CD4-positive, alpha-beta T cell treated with Interleukin-2 at 100 ng/mL for 4 hours (primary cell): ENCODE measurements at places on chromosomes 2 and 18.

GRCh38 chr18:7676253-7676873 lies 109.2 kb downstream of the PTPRM start:
- DNase-seq: no peak

DNA sequence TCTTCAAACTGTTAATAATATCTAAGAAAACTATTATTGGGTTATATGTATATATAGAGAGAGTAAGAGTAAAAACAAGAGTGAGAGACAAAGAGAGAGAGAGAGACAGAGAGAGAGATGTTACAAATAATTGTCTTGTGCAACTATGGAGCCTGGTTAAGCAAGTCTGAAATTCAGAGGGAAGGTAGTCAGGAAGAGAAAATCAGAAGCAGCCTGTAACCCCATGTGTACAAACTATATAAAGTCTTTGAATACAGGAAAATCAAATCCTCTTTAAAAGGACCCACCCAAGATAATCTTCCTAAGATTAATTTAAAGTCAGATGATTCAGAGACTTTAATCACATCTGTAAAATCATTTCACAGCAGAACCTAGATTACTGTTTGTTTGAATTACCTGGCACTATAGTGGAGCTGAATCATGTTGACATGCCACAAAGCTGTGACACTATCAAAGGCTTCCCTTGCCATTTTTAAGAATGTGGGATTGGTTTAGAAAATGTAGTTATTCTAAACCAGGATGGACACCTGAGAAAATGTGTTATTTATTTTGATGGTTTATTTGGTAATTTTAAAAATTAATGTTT lies 301.7 kb upstream of the FSIP2 start:
- DNase-seq: no peak

DNA sequence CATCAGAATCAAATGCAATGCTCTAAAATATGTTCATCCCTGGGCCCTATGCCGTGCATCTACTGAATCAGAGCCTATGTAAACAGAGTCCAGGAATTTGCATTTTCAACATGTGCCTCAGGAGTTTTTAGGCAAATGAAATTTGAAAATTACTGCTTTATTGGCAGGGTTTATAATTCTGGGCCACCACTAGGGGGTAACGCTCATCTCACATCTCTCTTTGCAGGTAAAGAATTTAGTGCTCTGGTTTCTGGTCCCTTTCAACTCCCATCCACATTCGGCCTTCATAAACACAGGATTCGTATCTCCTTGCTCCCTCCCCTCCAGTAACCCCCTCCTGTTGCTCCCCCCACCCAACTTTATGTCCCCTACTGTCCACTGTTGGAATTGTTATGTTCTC lies 49.3 kb downstream of the LYPD6B start:
- no peak for DNase-seq

- DNase-seq: no peak
These were observed 270.7 kb downstream of the HAUS1 start for GRCh38 chr18:46374850-46375249.

DNA sequence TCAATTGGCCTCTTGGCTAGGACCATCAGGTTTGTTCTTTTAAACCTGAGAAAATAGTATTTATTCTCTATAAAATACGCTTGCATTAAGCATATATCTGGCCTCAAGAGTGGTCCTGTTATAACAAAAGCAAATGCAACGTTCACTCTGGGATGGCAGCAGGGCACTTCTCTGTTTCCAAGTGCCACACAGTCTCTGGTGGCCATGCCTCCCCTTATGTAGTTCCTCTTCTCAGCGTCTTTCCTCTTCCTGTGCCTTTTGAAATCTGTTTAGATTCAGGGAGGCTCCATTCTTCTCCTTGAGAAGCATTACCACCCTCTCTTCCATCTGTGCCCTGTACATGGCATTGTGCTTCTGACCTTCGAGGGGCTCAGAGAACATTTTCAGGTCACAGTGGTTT lies 51.9 kb downstream of the TSHZ1 start:
- no peak for DNase-seq

DNA sequence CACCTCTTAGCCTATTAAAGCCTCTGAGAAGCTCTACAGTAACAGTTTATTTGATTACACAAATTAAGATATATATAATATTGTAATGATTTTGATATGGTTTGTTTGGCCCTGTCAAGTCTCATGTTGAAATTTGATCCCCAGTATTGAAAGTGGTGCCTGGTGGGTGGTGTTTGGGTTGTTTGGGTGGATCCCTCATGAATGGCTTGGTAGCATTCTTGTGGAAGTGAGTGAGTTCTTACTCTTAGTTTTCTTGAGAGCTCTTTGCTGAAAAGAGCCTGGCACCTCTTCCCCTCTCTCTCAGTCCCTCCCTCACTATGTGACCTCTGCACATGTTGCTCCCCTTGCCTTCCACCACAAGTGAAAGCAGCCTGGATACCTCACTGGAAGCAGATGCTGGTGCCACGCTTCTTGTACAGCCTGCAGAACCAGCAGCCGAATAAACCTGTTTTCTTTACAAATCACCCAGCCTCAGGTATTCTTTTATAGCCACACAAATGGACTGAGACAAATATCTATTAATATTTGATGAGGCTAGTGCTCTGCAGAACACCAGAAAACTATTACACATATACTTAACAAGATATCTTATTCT lies 52.8 kb downstream of the SLC4A10 start:
- DNase-seq: no peak

GRCh38 chr2:205197468-205198139 lies 484.7 kb upstream of the NRP2 start:
- peak; percentile 28 for DNase-seq

DNA sequence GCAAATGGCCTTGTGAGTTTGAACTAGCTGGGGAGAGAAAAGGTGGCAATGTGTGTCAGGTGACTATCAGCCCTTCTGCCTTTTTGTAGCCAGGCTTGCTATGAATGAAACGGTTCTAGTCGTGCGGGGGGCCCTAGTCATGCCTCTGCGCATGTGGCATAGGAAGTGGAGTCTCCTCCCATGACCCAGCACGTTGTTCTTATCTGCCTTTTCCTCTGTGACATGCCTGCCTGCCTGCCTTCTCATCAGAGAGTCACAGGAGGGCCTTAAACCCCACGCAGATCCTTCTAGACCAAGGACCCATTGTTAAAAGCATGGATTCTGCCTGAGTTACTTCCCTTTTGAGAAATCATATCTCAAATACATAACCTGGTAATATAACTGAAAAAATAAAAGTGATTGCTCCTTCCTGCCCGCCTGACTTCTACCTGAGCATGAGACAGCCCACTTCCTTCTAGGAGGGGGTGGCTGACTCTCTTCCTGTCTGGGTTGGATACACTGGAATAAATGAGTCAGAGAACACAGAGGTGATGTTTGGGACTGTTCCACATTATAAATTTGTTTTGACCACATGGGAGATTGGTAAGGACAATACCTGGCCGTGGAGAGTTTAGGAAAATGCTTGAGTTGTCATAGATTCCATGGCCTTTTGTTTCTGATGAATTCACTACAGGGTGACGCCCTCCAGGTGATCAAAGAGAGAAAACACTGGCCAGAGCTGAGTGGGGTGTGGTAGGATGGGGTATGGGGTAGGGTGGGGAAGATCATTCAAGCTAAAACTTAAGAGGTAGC lies 49.8 kb downstream of the FBLN7 start:
- DNase-seq: peak; percentile 89

DNA sequence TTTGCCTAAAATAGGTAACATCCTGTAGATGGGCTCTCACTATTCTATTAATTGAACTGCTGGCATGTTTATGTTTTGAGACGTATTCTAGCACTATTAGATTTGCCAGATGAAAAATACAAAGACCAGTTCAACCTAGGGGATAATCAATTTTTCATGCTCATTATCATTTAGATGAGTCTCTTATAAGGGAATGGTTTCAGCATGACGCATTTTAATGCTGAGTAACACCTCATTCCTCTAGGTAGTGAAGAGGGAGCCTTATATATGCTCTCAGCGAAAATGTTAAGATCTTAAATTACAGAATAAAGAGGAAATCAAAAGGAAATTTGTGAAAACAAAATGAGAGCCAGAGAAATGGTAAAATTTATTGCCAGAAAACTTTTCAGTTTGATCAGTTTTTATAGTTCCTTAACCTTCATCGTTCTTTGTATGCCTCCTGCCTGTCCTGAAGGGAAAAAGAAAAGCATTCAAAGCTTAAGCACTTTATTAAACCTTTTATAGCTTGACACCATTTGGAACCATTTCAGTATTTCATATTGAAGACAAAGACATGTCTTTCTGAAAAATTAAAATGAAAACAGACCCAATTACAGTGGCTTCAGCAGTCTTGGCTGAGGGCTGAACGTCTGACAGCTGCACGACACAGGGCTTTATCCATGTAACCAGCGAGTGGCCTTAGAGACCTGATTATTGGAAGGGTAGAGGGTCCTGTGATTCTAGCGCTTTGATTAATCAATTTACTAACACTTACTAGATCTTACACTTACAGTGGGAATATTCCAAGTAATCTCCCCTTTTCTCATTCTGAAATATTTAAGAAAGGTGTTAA lies 112.8 kb downstream of the ADCYAP1 start:
- DNase-seq: no peak

DNA sequence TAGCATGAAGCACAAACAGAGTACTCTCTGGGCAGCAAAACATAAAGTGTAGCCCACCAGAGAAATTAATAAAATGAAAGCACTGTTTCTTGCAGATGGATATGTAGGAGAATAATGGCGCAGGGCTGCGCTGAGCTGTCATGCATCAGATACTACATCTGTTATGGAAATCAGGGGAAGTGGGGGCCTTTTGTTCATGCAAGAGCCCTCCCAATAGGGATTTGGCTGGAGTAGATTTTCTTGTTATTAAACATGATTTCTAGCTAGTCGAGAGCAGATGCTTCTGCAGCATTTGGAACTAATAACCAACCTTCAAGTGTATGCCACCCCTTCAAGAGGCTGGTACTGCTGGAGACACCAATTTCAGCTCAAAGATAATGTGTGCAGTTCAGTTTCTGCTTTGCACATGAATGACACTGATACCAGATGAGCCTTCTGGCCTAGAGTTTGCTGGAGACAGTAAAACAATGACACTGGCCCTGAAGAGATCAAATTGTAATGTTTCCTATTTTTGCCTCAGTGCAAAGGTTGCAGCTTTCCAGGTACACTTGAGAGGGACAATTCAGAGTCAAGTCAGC lies 58.0 kb downstream of the RND3 start:
- DNase-seq: no peak

- DNase-seq: no peak
These were observed 32.3 kb downstream of the KLF7 start for GRCh38 chr2:207133458-207133819.

DNA sequence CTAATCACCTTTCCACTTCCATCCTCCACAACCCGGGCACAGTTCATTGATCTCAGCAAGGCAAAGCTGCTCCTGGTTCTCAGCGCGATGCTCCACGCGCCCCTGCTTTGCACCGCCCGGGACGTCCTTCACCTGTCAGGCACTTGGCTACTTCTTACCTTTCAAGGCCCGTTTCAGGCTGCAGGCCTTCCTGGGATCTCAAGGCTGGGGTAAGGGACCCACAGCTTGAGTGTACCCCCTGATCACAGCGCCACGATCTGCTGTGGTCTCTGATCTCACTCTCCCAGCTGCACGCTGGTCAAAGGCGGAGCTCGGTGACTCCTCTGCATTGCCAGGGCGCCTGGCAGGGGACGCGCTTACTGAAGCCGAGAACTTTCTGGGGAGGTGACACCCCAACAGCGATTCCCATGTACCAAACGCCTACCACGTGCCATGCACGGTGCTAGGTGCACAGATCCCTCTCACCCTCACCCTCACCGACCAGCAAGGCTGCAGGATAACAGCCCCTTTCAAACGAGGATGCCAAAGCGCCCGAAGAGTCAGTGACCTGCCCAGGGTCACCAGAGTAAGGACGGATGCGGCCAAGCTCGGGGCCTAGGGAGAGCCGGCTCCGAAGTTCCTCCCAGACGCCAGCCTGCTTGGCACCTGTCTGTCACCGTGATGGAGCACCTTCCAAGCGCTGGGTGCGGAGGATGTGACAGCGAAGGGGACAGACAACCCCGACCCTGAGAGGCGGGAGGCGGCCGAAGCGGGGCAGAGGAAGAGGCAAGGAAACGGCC lies 818 bp downstream of the ITGB1BP1 start:
- peak; percentile 56 for DNase-seq

GRCh38 chr2:168448980-168449379 lies 7.1 kb upstream of the CERS6 start:
- no peak for DNase-seq

- DNase-seq: peak; percentile 32
These were observed 19.6 kb downstream of the EHBP1 start for GRCh38 chr2:62724886-62725711.

GRCh38 chr2:189662669-189663226 lies 1.5 kb downstream of the ASNSD1 start:
- no peak for DNase-seq

- peak; percentile 87 for DNase-seq
These were observed 648 bp downstream of the ARID5A start for GRCh38 chr2:96537066-96537733.

DNA sequence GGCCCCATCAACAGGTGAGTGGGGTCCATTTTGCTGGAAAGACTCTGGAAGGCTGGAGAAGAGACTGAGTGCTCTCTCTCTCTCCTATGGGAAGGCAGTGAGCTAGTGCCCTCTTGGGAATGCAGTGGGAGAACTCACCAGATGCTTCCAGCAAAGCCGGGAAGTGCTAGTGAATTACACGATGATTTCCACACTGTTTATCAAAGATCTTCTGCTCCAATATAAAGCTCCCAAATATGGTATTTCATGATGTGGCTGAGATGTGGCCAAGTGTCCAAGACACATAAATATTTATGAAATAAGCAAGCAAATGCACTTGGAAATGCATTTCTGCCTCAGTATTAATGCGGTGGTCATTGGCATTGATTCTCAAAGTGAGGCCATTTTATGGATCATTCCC lies 135.9 kb downstream of the VAPA start:
- no peak for DNase-seq

DNA sequence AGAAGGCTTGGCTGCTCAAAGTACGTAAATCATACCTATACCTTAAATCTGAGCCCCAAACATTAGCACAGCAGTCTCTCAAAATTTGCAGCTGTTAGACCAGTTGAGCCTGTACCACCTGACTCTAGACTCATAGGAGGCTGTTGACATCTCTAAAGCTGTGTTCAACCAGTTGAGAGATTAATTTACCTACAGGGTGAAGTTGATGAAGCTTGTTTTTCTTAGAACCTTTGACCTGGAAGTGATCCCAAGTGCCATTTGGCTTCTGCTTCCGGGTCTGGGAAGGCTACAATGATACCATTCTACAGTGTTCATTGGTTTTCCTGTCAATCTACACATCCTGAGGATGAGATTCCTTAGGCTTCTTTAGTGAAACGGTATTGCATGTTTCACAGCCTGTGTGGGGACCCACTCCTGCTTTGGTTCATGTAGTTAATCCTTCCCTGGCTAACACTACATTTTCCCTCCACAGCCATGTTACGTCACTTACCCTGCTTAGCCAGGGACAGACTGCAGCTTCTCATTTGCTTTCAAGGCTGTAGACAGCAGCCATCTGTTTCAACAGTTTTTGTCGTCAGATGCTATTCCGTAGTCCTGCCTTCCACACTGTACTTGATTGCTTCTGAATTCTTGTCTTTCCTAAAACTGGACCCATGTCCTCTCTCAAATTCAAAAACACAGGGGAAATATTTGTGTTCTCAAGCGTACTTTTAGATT lies 4.7 kb upstream of the IL1RL2 start:
- no peak for DNase-seq

GRCh38 chr2:163123526-163123925 lies 285.0 kb upstream of the KCNH7 start:
- DNase-seq: no peak
